Activated T-cell treated with anti-CD3 and anti-CD28 coated beads, Interleukin-2, amount 50 U/mL, for 1 hour (primary cell): ENCODE measurements at places on chromosomes 2 and 18.

DNA sequence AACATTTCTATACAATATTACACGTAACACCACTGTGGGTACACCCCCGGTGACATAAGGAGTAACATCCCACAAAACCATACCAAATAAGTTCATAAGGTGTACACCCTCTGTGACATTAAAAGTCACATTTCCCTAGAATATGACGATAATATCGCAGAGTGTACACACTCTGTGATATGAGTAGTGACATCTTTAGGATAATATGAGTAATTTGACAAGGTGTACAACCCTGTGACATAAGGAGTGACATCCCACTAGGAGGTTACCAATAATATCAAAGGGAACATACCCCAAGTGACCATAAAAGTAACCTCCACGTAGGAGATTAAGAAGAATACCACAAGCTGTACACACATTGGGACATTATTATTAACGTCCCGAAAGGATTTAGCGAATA lies 24.0 kb upstream of the TEX261 start:
- no peak for DNase-seq

GRCh38 chr18:65133610-65134009 lies 617.2 kb upstream of the CDH7 start:
- DNase-seq: no peak

DNA sequence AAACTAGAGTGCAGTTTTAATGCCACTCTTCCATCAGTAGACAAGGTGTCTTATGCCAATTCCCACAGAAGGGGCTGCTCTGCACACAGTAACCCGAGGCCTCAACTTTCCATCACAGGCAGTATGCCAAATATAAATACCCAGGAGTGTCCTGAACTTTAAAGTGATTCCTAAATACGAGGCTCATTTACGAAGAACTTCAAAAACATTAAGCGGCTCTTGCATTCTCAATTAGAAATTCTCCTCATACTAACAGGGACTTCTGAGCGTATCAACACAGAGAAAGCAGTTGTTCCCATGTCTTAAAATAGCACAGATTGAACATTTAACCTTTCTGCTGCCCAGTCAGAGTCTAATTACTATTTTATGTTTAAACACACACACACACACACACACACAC lies 638.6 kb downstream of the ERBB4 start:
- no peak for DNase-seq

DNA sequence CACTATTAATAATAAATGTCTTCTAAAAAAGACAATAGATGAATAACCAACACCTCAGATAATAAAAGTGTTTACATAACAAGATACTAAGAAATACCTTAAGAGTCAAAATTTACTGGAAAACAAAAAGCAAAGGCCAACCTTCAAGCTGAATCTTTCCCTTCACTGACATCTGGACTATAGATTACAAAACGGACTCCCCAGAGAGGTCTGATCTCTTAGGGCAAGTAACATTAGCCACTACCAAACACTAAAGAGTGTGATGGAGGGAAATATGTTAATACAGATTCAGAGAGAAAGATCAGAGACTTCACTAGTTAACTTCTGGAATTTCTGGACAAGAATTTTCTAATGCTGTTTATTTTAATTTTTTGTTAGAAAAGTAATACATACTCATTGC lies 13.9 kb downstream of the CLASP1 start:
- no peak for DNase-seq

- no peak for DNase-seq
Measured at GRCh38 chr18:3148930-3149535, 70.7 kb downstream of the MYOM1 start.

DNA sequence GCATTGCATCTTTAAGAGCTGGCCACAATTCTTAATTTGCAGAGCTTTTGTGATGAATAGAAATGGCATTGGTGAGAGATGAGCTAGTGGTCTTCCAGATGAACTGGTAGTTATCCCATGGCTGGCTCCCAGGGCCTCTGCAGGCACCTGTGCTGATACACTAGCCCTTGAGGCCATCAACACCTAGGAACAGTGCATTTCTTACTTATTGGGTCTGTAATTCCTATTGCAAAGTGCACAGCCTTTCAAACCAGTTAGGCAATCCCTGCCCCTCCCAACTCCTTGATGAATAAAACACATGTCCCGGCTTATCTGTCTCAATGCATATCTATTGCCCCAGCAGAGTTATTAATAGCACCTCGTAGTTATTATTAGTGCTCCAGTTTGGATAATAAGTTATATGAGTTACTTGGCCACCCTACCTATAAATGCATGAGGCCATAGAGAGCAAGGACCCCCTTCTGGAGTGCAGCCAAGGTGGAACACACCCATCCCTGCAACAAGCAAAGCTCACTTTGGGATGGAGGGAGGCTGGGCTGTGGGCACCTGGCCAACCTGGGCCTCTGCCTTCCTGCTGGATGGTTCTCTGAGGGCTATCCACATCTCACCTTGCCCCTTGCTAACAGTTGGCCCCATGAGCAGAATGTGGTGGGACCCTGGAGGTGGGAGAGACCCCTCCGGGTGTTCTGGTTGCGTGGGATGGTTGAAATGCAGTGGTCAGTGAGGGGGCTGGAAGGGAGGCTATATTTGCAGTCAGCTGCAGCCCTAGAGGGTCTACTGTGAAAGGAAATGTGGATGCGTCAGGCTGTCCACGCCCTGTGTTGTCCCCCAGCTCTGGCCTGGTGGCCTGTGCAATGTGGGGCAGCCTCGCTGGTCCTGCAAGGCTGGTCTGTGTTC lies 455.9 kb upstream of the HS6ST1 start:
- no peak for DNase-seq

DNA sequence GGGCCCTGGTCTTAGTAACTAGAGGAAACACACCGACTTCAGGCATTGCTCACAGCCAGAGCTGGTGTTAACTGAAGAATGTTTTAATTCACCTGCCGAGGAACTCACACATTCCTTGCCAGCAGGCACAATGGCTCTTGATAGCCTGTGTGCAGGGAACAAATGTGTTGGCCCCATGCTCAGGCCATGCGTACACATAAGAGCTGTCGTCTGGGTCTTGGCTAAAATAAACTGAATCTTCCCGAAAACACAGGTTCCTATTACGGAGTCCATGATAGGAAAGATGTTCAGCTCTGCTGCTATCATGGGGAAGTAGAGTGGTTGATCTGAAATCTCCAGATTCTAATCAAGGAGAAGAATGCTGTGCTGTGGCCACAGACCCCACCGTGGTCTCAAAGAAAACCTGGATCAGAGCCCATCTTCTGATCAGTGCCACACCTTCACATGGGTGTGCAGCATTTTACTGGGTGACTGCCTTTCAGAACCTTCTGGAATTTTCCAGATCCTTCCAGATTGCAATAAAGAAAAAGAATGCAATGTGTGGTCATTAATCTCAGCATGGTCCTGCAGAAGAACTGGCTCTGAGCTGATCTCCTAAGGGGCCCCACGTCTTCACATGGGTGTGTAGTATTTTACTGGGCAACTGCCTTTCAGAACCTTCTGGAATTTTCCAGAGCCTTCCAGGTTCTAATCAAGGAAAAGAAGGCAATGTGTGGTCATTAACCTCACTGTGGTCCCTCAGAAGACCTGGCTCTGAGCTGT lies 17.2 kb downstream of the MBP start:
- DNase-seq: peak; percentile 2
